ENCODE measurements at places on chromosomes 12 and 14. TPM values are rescaled to one million over a fixed set of nuclear protein-coding genes. Genes with fewer than 3 reads are reported as not detected.

Gene TMEM260
- total RNA-seq, result 18.6 TPM

Gene ARHGAP9
- 37.7 TPM for total RNA-seq

Gene SELPLG
- 31.9 TPM for total RNA-seq

DNA sequence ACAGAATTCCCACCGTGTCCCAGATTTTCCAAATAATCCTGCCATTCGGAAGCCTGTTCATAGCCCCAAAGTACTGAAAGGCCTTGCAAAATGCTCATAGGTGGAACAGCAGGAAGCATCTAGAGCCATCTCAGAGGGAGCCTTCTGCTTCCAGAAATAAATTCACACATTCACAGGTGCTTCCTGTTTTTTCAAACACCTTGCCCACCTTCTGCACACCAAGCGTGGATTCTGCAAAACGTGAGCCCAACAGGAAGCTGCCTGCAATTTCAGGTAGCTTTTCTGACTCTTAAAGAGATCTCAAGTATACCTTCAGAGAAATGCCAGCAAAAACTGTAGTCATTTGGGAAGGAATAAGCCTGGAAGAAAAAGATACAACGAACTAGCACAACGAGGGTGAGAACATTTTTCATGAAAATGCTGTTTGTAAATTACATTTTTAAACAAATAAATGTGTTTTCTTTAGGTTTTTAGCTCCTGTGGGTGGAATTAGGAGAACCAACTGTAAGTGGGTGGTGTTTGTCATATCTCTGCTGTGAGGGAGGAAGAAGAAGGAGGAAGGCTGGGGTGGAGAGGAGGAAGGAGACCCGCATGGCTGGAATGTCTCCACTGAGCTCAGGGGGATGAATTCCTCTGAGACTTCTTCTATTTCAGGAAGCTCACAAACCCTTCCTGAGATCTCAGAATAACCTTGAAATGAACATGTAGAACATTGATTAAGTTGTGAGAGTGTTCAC lies at the start of gene IFNG-AS1:
Gene IFNG-AS1, plus strand, starts transcription at position 264 of the 737 bp plus-strand sequence.
- H3K27ac ChIP-seq, result no peak within 1 kb of the TSS
- no peaks in the 10 kb centered on the region for H3K36me3 ChIP-seq
- H3K4me1 ChIP-seq, result no peaks in the 10 kb centered on the region
- no peaks in the 10 kb centered on the region for H3K27me3 ChIP-seq

- no peak for DNase-seq
- H3K4me3 ChIP-seq, result no peak overlapping the region
- H3K27ac ChIP-seq, result peak overlapping the region; percentile 28
- no peaks in the 10 kb centered on the region for H3K36me3 ChIP-seq
- H3K4me1 ChIP-seq, result peaks cover 81% of the 10 kb centered on the region
Measured at GRCh38 chr14:69046476-69046860, 67.4 kb upstream of the ACTN1 start.

DNA sequence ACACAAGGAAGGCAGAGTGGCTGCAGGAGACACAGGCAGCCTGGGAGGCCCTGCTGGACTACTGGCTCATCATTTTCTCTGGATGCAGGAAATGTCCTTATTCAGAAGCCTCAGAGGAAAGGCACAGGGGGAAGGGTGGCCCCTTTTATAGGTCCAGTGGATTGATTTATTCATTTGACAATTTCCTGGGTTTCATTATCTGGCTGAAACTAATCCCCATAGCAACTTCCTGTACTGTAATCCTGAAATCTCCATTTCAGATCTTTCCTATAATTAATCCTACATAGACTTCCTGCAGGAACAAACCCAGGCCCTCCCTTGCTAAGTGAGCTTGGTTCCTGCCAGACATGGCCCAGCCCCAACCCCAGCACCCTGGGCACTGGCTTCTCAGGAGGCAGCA lies 23.0 kb downstream of the KRT76 start:
- no peak overlapping the region for H3K4me3 ChIP-seq
- H3K27me3 ChIP-seq, result peaks cover 10% of the 10 kb centered on the region
- no peak overlapping the region for H3K27ac ChIP-seq
- H3K36me3 ChIP-seq, result no peaks in the 10 kb centered on the region

DNA sequence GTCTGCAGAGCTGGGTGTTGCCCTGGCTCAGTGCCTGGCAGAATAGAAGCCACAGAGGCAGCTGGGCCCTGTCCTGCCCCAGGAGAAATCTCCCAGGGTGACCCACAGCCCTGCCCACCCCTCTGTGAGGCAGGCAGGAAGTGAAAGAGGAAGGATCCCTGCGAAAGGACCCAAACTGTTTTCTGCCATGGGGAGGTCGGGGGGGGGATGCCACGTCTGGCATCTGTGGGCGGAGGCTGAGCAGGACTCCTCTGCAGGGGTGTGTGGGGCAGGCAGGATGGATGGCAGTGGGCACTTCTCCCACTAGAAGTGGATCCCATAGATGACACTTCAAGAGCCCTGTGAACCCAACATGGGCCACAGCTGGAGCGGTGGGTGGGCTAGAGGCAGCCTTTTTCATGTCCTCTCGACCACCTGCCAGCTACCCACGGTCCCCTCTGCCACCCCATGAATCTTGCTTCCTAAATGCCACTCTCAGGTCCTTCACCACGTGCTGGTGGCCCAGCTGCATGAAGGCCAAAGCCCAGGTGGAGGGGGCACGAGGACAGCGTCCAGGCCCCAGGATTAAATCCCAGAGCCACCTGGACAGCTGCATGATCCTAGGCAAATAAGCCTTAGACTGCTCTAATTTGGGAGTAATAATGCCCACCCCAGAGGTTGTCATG lies 3.6 kb downstream of the PAPLN start:
- no peak for DNase-seq
- H3K4me3 ChIP-seq, result no peak overlapping the region
- H3K27me3 ChIP-seq, result peaks cover 14% of the 10 kb centered on the region
- no peak overlapping the region for H3K27ac ChIP-seq

DNA sequence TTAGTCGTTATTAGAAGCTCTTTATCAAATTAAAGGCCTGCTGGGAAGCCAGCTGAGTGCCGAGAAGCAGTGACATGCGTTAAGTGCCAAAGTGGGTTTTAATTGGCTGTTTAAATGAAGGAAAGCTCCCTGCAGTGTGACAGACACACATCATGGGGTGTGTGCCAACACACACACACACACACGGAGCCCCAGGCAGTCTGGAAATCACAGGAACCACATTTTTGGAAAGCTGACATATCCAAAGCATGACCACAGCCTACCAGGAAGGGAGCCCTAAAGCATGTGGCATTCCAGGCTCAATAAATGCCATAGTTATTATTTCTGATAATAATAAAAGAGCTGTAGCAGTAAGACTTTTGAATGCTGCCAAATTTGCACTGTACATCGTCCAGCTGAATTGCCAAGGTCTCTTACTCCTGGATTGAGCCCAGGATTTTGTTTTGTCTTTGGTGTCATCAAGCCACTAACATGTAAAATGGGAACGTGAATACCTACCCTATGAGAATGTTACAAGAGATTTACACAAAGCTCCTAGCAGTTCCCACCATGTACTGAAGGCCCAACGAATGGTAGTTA lies 135.1 kb downstream of the TMEM30B start:
- H3K36me3 ChIP-seq, result no peaks in the 10 kb centered on the region
- no peaks in the 10 kb centered on the region for H3K27me3 ChIP-seq
- no peak overlapping the region for H3K4me3 ChIP-seq
- DNase-seq, result no peak
- peak overlapping the region; percentile 30 for H3K27ac ChIP-seq
- no peaks in the 10 kb centered on the region for H3K4me1 ChIP-seq

- no peak within 1 kb of the TSS for H3K4me3 ChIP-seq
- no peaks in the 10 kb centered on the region for H3K4me1 ChIP-seq
- H3K36me3 ChIP-seq, result no peaks in the 10 kb centered on the region
Measured at GRCh38 chr12:10505620-10506019, at the start of gene EIF2S3B. Gene EIF2S3B (plus strand): TSS chr12:10505890. CDS start chr12:10505903, 13 bp downstream.

DNA sequence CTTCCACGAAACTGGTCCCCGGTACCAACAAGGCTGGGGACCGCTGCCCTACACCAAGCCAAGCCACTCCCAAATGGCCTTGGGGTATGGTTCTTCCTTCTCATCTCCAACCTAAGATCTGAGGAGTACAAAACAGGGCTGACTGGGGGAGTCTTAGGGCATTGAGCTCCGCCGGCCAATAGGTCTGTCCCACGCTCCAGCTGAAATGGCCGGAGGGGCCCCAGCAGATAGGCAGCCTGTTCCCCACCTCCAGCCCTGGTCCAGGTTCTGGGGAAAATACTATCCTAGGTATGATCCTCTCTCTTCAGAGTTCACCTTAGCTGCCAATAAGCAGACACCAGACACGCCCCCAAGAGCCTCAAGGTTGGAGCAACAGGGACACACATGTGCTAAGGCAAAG lies 90.2 kb downstream of the ACTN1 start:
- H3K36me3 ChIP-seq, result peaks cover 94% of the 10 kb centered on the region
- no peaks in the 10 kb centered on the region for H3K27me3 ChIP-seq
- no peak overlapping the region for H3K4me3 ChIP-seq
- H3K27ac ChIP-seq, result no peak overlapping the region

GRCh38 chr14:96195441-96196081 lies 9.1 kb upstream of the BDKRB2 start:
- H3K4me1 ChIP-seq, result peaks cover 10% of the 10 kb centered on the region
- no peak for DNase-seq
- no peaks in the 10 kb centered on the region for H3K27me3 ChIP-seq

DNA sequence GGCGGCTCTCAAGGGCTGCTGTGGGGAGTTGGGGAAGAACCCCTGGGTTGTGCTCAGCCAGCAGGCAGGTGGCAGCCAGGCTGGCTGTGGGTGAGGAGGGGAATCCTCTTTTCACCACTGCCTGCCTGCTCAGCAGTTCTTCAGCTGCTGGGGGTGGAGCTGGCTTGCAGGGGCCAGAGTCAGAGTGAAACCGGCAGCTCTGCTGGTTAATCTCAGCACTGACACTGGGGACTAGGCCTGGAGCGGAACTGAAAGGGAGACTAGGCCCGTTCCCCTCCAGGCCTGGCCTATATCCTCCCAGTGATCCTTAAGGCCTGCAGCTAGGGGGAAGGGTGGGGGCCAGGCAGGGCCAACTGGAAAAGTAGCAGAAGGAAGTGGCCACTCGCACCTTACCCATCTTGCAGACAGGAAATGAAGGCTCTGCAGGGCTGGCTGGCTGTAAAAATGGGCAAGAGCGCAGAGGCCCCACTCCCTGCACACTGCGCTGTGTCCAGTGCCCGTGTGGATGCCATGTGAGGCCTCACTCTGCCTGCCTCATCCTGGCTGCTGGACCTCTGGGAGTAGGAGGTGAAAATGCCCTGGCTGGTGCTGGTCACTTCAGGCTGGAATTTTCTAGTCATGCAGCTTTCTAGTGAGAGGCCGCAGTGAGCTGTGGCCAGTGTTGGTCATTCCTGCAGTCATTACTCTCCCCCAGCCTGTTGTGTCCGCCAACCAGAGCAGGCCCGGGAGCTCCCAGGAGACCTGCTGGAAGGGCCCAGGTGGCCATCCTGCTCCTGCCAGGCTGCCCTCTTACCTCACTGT lies 39.4 kb downstream of the SH2B3 start:
- peak; percentile 78 for DNase-seq
- H3K27me3 ChIP-seq, result no peaks in the 10 kb centered on the region
- H3K4me1 ChIP-seq, result peaks cover 80% of the 10 kb centered on the region
- H3K27ac ChIP-seq, result peak overlapping the region; percentile 70
- peaks cover 72% of the 10 kb centered on the region for H3K36me3 ChIP-seq

DNA sequence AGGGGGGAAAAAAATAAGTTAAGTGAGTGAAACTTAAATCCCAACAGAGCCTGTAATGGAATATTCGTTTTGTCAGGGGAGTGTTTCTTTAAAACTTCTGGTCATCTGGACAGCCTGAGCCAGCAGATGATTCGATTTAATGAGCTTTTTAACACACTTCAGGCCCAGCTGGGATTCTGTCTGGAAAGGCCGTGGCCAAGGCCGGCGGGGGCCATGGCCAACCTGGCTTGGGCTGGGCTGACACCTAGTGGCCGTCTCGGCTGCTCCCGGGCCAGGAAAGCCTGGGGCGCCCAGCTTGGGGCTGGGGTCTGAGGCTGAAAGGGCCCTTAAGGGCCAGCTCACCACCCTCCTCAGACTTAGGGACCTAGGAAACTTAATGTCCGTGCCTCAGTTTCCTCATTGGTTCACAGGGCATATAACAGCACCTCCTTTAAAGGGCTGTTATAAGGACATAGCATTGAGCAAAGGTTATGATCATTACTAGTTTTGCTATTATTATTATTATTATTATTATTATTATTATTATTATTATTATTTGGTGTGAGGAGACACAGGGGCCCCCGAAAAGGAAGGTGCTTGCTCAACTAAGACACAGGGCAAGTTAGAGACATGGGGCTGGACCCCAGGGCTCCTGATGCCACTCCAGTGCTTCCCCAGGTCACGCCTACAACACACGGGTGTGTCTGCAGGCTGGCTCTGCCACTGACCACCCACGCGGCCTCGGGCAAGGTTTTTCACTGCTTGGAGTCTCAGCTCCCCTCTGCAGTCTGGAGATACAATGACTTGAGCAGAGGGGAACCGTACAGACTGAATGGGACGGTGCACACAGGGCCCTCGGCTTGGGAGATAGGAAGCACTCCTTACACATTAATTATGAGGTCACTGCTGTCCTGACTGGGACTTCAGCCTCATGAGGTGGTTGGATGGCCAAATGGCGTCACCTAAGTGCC lies 84.0 kb downstream of the SYNE3 start:
- DNase-seq, result no peak
- H3K4me3 ChIP-seq, result no peak overlapping the region
- H3K36me3 ChIP-seq, result peaks cover 63% of the 10 kb centered on the region
- no peaks in the 10 kb centered on the region for H3K4me1 ChIP-seq
- H3K27ac ChIP-seq, result no peak overlapping the region

All from upper lobe of right lung (tissue), 1 donor.